H1 (cell line): ENCODE measurements at places on chromosomes 7 and 10.

- no peak for DNase-seq
- H3K27ac ChIP-seq: no peak overlapping the region
- H3K4me1 ChIP-seq: no peaks in the 10 kb centered on the region
- H3K4me3 ChIP-seq: no peak overlapping the region
- H3K27me3 ChIP-seq: no peaks in the 10 kb centered on the region
Observed at GRCh38 chr10:33229949-33230267, 104.6 kb downstream of the NRP1 start.

GRCh38 chr10:22534849-22535604, 179.4 kb downstream of the PIP4K2A start:
- no peaks in the 10 kb centered on the region for H3K4me1 ChIP-seq
- H3K36me3 ChIP-seq: peaks cover 19% of the 10 kb centered on the region
- DNase-seq: no peak
- H3K27me3 ChIP-seq: no peaks in the 10 kb centered on the region
- no peak overlapping the region for H3K27ac ChIP-seq

DNA sequence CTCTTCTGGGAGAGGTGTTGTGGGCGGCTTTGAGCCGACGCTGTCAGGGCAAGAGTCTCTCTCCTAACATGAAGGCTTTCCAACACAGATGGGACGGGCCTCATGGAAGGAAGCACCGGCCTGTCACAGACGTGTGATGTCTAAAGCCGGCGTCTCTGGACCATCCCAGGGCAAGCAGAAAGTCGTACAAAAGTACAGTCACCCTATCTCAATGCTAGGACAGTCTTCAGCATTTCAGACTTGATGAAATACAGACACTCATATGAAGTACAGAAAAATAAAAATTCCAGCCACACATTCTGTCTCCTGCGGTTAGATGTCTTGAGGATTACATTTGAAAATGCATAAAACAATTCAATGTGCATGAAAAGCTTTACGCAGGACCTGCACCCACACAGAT, 30.6 kb downstream of the CYP2W1 start:
- H3K27ac ChIP-seq: no peak overlapping the region
- H3K27me3 ChIP-seq: no peaks in the 10 kb centered on the region
- no peaks in the 10 kb centered on the region for H3K4me1 ChIP-seq
- H3K36me3 ChIP-seq: no peaks in the 10 kb centered on the region

GRCh38 chr10:103510791-103511752, 17.6 kb downstream of the NEURL1 start:
- H3K4me3 ChIP-seq: no peak overlapping the region
- no peaks in the 10 kb centered on the region for H3K36me3 ChIP-seq
- no peak for DNase-seq
- no peaks in the 10 kb centered on the region for H3K4me1 ChIP-seq
- H3K27me3 ChIP-seq: no peaks in the 10 kb centered on the region

DNA sequence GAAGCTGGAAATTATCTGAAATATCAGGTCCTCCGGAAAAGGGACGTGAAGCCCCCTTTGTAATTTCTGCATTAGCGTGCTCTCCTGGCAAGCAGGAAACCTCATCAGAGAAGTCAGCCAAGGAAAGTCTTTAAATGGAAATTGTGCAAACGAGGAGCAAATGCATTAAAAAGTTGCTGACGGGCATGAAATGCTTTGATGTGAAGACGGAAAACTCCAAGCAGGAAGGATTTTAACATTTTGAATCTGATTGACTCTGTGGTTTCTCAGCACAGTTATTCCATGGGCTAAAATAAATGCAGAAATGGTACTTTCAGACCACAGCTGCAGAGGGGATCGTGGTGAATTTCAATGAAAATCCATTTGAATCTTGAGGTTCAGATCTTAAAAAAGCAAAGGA, 167.8 kb downstream of the AHR start:
- H3K4me1 ChIP-seq: no peaks in the 10 kb centered on the region
- DNase-seq: no peak
- H3K27me3 ChIP-seq: no peaks in the 10 kb centered on the region
- H3K27ac ChIP-seq: no peak overlapping the region
- H3K36me3 ChIP-seq: no peaks in the 10 kb centered on the region

- H3K4me1 ChIP-seq: no peaks in the 10 kb centered on the region
- no peak overlapping the region for H3K4me3 ChIP-seq
- DNase-seq: no peak
- H3K27me3 ChIP-seq: no peaks in the 10 kb centered on the region
Observed at GRCh38 chr7:23981758-23982157, 271.7 kb downstream of the STK31 start.

- no peak overlapping the region for H3K27ac ChIP-seq
- no peak for DNase-seq
- H3K4me3 ChIP-seq: no peak overlapping the region
- H3K36me3 ChIP-seq: no peaks in the 10 kb centered on the region
- no peaks in the 10 kb centered on the region for H3K27me3 ChIP-seq
Observed at GRCh38 chr7:141217938-141218337, 144.1 kb downstream of the TMEM178B start.

- H3K36me3 ChIP-seq: no peaks in the 10 kb centered on the region
- no peak overlapping the region for H3K4me3 ChIP-seq
- no peaks in the 10 kb centered on the region for H3K27me3 ChIP-seq
- H3K4me1 ChIP-seq: no peaks in the 10 kb centered on the region; the same call in 1 of the 2 replicates
- no peak overlapping the region for H3K27ac ChIP-seq
- no peak for DNase-seq
Observed at GRCh38 chr10:94006591-94007550, 13.1 kb downstream of the PLCE1 start.

DNA sequence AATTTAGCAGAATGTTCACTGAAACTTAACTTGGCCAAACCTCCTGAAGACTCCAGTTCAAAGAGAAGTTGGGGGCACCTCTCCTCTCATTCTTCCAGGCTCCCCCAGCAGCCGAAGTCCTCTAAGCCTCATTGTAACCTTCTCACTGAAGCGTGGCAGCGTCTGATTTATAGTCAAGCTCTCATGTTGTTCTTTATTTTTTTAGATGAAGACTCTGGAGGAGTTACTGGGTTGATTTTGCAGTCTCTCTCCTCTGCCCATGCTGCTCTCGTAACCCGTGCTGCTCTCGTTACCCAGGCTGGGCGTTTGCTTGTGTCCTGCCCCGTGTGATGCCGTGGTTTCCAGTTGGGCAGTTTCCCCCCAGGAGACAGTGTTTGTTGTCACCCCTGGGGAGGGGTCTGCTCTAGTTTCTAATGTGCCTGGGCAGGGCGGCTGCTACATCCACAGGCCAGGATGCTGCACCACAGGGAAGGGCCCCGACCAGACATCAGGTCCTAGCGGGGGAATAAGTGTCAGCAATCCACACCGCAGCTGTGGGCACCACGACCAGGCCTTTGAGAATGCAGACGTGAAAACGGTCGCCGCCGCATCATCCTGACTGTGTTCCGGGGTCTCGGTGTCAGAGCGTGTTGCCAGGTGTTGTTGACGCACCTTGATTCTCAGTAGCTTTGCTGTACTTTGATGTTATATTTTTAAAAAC, 65.2 kb downstream of the WDR37 start:
- H3K4me3 ChIP-seq: no peak overlapping the region
- no peaks in the 10 kb centered on the region for H3K27me3 ChIP-seq
- H3K4me1 ChIP-seq: no peaks in the 10 kb centered on the region

DNA sequence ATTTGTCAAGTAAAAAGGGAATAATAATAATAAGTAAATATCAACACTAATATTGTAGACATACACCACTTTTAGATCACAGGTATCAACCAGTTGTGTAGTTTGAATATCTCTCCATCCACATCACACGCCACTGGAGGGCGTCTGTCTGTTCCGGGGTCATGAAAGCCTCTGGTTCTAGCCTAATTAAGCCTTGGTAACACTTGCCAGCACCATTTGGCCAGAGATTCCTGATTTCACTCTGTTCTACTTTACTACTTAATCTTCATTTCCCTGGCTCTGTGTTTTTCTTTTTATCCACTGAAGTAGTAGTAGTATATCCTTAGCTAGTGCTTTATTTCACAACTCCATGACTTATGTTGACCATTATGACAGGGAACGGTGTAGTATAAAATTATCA, 285.6 kb upstream of the POM121L12 start:
- no peaks in the 10 kb centered on the region for H3K36me3 ChIP-seq
- DNase-seq: peak; percentile 55
- no peak overlapping the region for H3K27ac ChIP-seq
- no peaks in the 10 kb centered on the region for H3K4me1 ChIP-seq
- no peak overlapping the region for H3K4me3 ChIP-seq

- H3K27ac ChIP-seq: no peak overlapping the region
- H3K4me3 ChIP-seq: no peak overlapping the region
- DNase-seq: no peak
- peaks cover 3% of the 10 kb centered on the region; the same call in 1 of the 2 replicates for H3K4me1 ChIP-seq
- no peaks in the 10 kb centered on the region for H3K27me3 ChIP-seq
- H3K36me3 ChIP-seq: no peaks in the 10 kb centered on the region
Observed at GRCh38 chr7:25669961-25670841, 441.9 kb upstream of the NPVF start.

DNA sequence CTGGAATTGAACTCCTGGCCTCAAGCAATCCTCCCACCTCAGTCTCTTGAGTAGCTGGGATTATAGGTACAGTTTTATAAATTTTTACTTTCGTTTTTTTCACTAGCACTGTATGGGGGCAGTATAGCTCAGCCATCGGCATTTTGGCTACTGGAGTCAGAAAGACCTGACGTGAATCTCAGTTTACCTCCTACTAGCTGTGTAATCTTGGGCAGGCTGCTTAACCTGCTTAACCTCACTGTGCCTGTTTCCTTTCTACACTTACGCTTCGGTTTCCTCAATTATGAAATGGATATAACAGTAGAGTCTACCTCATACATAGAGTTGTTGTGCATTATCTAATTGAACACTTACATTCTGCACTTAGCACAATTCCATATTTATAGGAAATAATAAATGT, 16.7 kb downstream of the STN1 start:
- no peak overlapping the region for H3K27ac ChIP-seq
- H3K4me1 ChIP-seq: no peaks in the 10 kb centered on the region
- no peak for DNase-seq
- H3K27me3 ChIP-seq: no peaks in the 10 kb centered on the region

- no peak overlapping the region for H3K27ac ChIP-seq
- no peak for DNase-seq
- no peaks in the 10 kb centered on the region for H3K27me3 ChIP-seq
- H3K4me1 ChIP-seq: peaks cover 3% of the 10 kb centered on the region
Observed at GRCh38 chr7:66110856-66111255, 3.8 kb upstream of the CRCP start.

- H3K4me1 ChIP-seq: peaks cover 22% of the 10 kb centered on the region; the same call in 1 of the 2 replicates
- peak overlapping the region; percentile 18 for H3K4me3 ChIP-seq
- no peaks in the 10 kb centered on the region for H3K27me3 ChIP-seq
- no peaks in the 10 kb centered on the region for H3K36me3 ChIP-seq
- H3K27ac ChIP-seq: no peak overlapping the region; the same call in 1 of the 2 replicates
Observed at GRCh38 chr10:79066411-79067240, 2.1 kb upstream of the ZMIZ1 start.

DNA sequence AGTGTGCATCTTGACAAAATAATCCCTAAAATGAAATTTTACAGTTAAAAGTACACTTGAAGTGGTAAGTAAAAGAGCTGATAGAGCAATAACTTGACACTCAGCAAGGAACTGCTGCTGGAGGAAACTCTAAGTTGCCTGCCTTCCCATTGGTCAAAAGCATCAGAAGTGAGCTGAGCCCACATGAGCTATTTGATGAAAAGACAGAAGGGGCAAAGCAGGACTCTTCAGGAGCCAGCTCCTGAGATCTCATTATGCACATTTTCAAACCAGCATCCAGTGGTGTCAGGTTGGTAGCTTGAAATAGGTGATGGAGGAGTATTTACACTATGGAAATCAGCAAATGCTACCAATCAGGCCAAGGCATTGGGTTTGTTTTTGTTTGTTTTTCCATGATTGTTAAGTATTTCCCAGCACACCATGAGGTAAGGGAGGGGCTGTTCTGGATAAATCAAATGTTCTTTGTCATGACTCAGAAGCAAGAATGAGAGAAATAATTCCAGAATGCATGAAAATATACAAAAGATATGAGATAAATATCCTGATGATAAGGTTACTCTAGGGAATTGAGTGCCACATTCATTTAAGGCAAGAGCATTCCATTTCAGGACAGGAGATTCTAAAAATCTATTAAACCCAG, 316.6 kb downstream of the SNX13 start:
- H3K4me3 ChIP-seq: no peak overlapping the region
- no peaks in the 10 kb centered on the region for H3K4me1 ChIP-seq
- H3K27me3 ChIP-seq: no peaks in the 10 kb centered on the region
- no peak overlapping the region for H3K27ac ChIP-seq
